ENCODE measurements at places on chromosomes 13 and 19.

- no peak for DNase-seq
Observed at GRCh38 chr13:90448466-90449037, 898.9 kb upstream of the MIR17HG start.

DNA sequence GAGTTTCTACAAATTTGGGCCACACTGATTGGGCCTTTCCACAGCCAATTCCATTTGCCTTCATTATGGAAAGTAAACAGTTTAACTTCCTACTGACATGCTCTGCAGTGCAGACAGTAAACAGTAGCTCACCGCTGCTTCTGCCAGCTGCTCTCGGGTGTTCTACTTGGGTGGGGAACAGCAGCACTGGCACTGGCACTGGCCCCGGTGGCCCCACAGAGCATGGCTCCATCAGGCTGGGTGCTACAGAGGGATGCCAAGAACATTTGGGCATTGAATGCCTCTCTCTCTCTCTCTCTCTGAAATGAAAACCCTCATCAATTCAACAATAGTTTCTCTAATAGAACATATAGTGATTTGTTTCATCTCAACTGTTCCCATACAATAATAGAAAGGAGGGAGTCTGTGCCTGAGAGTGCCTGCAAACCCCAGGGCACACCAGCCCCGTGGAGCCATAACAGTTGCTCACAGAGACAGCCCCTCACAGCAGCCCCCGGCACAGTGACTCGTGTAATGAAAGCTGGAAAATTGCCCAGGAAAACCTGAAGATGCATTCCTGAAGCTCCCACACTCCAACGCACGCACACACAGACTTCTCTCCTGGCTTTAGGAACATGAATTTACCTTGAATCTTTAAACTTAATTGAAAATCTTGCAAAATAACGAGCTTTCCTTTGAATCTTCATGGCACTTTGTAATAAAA, 38.2 kb upstream of the GJB6 start:
- DNase-seq: no peak

- DNase-seq: no peak
Observed at GRCh38 chr13:60398379-60398891, 1.4 kb downstream of the TDRD3 start.

DNA sequence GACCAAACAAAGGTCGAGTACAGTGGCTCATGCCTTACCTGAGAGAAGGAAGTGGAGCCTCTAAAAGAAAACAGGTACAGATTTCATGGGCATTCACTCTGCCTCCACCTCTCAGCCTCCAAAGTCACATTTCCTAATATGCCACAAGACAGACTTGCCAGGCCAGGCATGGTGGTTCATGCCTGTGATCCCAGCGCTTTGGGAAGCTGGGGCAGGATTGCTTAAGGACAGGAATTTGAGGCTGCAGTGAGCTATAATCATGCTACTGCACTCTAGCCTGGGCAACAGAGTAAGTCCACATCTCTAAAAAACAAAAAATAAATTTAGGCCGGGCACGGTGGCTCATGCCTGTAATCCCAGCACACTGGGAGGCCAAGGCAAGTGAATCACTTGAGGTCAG, 10.9 kb upstream of the DNMT1 start:
- DNase-seq: no peak

GRCh38 chr19:12092065-12092867, 27.7 kb downstream of the ZNF844 start:
- no peak for DNase-seq

DNA sequence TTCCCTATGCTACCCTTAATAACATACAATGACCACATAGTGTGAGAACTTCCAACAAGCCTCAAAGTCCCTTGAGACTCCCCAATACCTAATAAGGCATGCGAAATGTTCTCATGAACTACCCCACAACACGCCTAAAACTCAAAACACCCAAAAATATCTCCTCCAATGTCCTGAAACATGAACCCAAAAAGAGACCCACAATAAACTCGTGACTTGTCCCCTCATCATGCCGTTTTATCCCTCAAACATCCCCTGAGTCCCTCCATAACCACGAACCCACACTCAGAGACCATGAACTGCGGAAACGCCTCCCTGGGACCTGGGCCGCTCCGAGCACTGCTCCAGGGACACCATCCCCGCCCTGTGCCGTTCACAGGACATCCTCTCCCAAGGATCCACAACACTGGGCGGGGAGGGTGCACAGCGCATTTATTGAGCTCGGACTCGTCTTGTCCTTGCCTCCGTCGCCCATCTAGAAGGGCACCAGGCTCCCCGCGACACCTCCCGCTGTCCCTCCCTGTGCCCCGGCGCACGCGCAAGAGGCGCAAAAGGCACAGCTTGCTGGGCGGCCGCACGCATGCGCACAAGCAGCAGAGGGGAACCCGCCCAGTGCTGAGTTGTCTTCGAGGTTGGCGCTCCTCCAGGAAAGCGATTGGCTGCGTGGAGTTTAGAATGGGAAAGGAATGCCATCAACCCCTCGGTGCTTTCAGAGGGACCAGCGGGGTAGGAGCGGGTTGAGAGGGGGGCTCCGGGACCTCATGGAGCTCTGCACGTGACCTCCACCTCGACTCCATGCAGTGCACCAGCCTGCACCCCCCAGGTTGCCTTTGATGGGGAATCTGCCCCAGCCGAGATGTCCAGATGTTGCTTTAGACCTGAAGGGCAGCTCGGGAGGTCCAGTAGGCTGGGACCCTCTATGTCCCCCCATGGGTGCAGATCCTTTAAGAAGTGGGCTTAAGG, 8.8 kb downstream of the FXYD3 start:
- DNase-seq: peak; percentile 76

GRCh38 chr13:73451221-73452029, 392.6 kb downstream of the KLF5 start:
- DNase-seq: no peak

GRCh38 chr19:10417541-10418234, 2.6 kb upstream of the PDE4A start:
- DNase-seq: no peak
